Activated gamma-delta T cell treated with Interleukin-2 at 50 U/mL for 16 hours (primary cell): ENCODE measurements at places on chromosomes 13 and 19.

GRCh38 chr13:48159401-48159800 is 64.5 kb upstream of the MED4 start:
- DNase-seq, result no peak

- no peak for DNase-seq
Observed at GRCh38 chr13:91144054-91144453, 203.4 kb upstream of the MIR17HG start.

DNA sequence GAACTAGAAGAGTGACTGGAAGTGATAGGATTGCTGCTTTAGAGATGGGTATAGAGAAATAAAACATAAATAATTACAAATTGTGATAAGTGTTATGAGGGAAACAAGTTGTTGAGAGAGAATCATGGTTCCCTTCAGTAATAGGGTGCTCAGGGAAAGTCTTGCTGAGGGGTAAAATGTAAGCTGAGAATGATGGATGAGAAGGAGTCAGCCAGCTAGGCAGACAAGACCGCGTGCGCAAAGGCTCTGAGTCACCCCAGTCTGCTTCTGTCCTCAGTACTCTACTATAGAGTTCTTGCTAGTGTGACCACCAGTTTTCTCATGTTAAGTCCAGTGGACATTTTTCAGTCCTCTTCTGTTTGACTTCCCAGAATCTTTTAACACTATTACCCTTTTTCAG is 39.5 kb downstream of the PCCA start:
- DNase-seq, result no peak

DNA sequence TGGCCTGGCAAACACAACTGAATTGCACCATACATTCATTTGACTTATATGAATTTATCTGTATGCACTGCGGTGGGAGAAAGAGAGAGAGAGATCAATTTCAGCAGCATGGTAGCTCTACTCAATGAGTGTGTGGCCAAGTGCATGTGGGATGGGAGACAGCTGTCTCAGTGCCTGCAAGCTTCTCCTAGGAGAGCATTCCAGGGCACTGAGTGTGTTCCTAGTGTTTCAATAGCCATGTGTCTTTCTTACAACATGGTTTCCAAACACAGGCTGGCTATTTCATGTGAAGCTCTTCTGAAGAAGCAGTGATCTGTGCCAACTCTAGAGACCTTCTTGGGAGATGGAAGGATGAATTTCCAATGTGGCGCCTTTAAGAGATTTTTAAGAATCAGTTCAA is 43.5 kb downstream of the NEK5 start:
- DNase-seq, result no peak

DNA sequence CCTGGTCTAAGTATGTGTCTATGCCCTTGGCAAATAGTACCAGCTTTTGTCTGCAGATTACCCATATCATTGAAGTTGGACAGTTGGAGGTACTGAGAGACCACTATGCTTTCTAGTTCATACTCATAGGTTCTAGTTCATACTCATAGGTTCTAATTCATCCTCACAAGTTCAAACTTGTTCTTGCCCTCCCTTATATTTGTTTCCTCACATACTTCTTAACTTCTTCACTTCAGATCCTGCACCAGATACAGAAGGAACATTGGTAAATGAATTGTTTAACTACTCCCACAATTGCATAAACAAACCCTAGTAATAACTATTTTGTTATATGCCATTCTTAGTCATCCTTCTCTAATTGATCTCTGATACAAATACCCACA is 172.2 kb downstream of the SLITRK1 start:
- no peak for DNase-seq

DNA sequence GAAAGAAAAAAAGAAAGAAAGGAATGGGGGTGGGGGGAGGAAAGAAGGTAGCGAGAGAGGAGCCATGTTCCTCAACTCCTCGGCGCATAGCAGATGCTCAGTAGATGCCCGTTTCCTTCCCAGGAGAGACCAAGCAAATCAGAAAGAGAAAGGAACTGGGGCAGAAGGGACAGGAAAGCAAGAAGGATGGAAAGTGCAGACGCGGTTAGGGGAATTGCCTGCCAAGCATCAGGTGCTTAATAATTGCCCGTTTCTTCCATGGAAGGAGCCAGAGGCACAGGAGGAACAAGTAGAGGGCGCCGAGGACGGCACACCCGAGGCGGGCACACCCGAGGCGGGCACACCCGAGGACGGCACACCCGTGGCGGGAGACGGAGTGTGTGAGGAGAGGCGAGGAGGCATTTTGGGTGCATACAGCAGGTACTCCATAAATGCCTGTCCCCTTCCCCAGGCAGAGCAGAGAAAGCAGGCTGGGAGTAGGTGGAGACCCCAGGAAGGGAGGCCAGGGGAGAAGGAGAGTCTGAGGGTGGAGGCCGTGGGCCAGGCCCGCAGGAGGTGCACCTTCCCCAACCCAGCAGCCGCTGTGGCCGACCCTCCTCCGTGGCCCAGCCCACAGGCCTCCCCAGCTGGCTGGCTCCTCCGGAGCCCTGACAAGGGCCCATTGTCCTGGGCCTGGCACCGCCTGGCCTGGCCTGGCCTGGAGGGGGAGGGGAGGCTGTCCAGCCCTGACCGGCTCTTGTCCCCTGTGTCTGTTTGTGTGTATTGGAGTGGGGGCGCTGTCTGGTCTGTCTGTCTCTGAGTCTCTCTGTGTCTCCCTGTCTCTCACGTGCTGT is 14.6 kb downstream of the JOSD2 start:
- no peak for DNase-seq

- DNase-seq, result no peak
Observed at GRCh38 chr13:106602178-106602577, 34.2 kb upstream of the ARGLU1 start.

DNA sequence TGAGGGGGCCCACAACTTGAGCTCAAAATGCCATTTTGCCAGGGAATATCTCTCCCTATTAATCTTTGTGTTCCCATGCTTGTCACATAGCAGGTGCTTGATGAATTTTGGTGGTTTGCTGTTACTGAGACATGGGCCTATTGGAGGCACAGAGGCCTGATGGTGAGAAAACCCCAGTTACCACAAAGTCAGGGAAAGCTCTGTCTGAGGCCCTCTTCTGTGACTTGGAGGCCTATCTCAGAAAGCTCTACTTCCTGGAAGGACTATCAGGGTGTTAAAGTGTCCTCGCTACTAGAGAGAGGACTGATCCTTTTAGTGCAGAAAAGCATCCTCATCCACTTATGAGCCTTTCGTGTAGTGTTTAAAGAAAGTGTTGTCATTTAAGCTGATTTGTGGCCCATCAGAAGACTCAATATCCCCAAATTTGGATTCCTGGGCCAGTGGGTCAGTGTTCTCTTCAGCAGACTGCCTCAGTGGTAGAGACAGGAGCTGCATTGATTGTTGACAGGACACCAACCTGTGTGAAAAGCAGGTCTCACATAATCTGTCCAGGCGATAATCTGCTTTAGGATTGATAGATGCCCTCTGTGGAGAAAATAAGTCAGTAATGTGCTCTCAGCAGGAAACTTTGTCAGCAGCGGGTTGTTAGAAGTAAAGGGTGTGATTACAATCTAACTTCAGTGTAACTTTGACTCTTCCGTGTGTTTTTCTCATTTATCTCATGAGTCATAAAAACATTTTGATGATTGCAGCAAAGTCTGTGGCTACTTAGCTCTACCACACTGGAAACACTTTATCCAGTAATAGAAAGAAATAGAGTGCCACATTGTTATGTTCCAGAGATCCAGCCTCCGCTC is 121.0 kb downstream of the AKAP11 start:
- DNase-seq, result no peak

DNA sequence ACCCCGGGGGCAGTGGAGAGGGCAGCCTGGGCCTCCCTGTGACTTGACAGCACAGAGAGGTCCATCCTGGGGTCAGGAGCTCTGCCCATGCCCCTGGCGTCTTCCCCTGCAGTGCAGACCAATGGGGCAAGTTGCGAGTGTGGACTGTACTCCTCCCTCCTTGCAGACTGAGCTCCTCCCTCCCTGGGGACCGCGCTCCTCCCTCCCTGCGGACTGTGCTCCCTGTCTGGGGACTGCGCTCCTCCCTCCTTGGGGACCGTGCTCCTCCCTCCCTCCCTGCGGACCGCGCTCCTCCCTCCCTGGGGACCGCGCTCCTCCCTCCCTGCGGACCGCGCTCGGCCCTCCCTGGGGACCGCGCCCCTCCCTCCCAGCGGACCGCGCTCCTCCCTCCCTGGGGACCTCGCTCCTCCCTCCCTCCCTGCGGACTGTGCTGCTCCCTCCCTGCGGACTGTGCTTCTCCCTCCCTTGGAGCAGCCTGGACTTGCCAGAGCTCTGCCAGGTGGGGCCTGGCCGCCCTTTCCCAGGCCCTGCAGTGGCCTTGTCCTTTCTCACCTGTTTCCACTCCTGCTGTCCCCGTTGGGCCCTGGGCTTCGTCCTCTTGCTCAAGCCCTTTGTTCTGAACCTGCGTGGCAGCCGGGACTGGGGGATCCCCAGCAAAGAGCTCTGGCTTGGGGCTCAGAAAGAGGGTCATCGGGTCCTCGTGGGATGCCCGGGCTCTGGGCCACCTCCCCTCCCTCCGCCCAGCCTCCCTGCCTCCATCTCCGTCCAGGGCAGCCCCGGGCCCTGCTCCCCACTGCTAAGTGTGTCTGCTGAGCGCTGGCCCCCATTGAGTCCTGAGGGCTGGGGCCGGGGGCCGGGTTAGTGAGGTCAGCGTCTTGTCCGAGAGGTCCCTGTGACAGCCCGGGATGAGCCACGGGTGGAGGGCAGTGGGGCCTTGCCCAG is 6.8 kb downstream of the GAMT start:
- no peak for DNase-seq

DNA sequence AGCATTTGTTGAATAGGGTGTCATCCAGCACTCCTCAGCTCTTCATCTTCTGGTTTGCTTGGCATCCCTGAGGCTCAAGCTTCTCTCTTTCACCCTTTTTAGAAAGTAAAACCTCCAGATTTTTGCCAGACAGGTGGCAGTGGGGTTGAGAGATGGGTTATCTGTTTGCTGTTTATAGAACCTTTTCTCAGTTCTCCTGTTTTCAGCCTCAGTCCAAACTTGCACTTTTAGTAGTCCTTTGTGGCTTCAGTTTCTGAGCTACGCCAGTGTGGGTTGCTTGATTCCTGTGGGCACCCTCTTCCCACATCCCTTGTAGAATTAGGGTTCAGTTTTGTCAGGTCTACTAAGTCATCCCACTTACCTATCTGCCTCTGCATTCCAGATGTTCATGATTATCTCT is 147.9 kb downstream of the PAN3 start:
- no peak for DNase-seq

DNA sequence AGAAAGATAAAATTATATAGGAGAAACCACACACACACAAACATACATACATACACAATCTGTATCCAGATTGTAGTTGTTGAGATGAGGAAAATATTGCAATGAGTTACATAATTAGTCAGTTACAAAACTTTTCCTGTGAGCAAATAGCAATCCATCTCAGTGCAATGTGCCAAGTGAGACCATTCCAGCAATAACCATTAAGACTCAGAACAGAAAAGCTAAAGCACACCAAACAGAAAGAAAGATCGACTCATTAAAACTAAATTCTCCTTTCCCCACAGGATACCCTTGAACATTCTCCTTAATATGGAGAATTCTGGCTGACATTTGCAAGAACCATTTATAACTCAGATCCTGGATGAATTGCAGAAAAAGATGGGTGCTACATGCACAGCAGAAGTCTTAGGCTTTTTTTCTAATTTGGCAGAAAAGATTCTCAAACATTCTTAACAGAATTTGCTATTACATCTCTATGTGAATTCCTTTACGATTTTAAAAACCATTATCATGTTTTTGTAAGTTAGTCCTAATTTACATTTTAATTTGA is 1341.2 kb upstream of the SPRY2 start:
- DNase-seq, result no peak

GRCh38 chr13:93806861-93807260 is 580.3 kb downstream of the GPC6 start:
- DNase-seq, result no peak

GRCh38 chr19:1409204-1410005 is 2.0 kb downstream of the DAZAP1 start:
- DNase-seq, result no peak

- DNase-seq, result no peak
Observed at GRCh38 chr19:13031917-13032623, 36.8 kb downstream of the NFIX start.

DNA sequence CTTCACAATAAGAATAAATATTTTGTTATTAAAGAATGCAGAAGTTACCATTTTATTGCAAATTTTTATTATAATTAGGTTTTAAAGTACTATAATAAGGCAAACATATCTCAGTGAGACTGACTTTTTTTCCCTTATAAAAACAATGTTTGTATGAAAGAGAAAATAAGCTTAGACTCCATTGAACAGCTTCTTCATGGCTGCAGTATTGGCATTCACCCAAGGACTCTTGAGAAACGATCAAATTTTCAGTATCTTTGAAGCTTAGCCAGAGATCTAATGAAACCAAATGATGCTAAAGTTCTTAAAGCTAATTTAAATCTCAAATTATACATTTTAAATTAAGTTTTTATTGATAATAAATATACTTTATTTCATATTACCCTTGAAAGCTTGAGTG is 128.3 kb downstream of the GGACT start:
- DNase-seq, result no peak

- DNase-seq, result no peak
Observed at GRCh38 chr13:22461854-22462490, 718.8 kb upstream of the SGCG start.

- no peak for DNase-seq
Observed at GRCh38 chr13:74005320-74006157, 128.7 kb downstream of the KLF12 start.

- DNase-seq, result no peak
Observed at GRCh38 chr13:98216135-98216565, 39.1 kb upstream of the RNF113B start.

DNA sequence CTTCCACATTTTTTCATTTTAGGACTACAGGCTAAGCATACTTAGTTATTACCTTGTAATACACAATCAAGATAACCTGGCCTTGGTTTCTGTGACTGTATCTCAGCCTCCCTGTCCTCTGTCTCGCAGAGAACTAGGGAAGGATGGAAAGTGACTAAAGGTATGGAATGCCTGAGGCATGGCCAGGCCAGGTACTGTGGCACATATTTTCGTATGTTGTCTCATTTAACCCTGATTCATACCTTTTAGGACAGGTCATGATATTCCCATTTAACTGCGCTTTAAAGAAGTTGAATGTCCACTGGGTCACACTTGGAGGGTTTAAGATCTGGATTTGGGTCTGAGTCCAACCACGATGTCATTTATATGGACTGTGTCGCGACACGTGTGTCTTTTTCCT is 322.6 kb downstream of the SHISA2 start:
- no peak for DNase-seq

GRCh38 chr13:85864963-85865530 is 65.8 kb upstream of the SLITRK6 start:
- DNase-seq, result no peak

DNA sequence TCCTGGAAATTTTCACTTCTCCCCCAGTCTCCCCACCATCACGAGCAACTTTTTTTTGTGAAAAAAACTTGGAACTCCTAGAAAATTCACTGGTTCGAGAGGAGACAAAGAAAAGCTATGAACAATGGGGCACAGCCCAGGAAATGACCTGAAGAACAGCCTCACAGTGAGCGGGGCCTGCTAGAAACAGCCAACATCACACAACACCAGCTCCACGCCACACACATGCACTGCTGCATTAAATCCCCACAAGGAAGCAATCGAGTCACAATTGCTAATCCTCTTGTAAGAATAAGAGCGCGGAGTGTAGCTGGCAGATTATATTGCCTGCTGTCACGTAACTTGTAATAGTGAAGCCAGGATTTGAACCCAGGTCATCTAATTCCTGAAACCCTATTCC is 48.8 kb downstream of the SLC7A1 start:
- no peak for DNase-seq

GRCh38 chr13:80586356-80586755 is 245.4 kb upstream of the SPRY2 start:
- DNase-seq, result no peak

- no peak for DNase-seq
Observed at GRCh38 chr19:32875428-32875827, 5.9 kb upstream of the SLC7A9 start.
